ENCODE measurements at places on chromosomes 4 and X. TPM values are rescaled to one million over a fixed set of nuclear protein-coding genes. Genes with fewer than 3 reads are reported as not detected.

Gene IL2
- not detected for polyA plus RNA-seq

Gene PAGE2B
- not detected for polyA plus RNA-seq

Gene P2RY10
- not detected for polyA plus RNA-seq

Gene HDX
- polyA plus RNA-seq: 2.1 TPM

Gene ADAM29
- 0.48 TPM for polyA plus RNA-seq

Gene GLOD5
- polyA plus RNA-seq: not detected

Gene CFAP47
- polyA plus RNA-seq: not detected

Gene SHROOM4
- polyA plus RNA-seq: 1.4 TPM

Gene IBSP
- polyA plus RNA-seq: not detected

Gene PRPS1
- 65.2 TPM for polyA plus RNA-seq

Gene UGT2A1
- not detected for polyA plus RNA-seq

Gene ADH1A
- not detected for polyA plus RNA-seq

Gene CNKSR2
- 31.1 TPM for polyA plus RNA-seq

Gene SNX12
- polyA plus RNA-seq: 71.2 TPM

Gene AGA
- polyA plus RNA-seq: 4.9 TPM

Gene USP17L12
- not detected for polyA plus RNA-seq

Gene HPSE
- polyA plus RNA-seq: 0.16 TPM

Gene CLDN34
- not detected for polyA plus RNA-seq

Gene RIPPLY1
- not detected for polyA plus RNA-seq

Gene ZNF157
- 3.5 TPM for polyA plus RNA-seq

Gene SLC26A1
- polyA plus RNA-seq: 1.1 TPM

Gene PDLIM3
- polyA plus RNA-seq: 2.2 TPM

Gene EPGN
- polyA plus RNA-seq: not detected

Gene LPAR4
- polyA plus RNA-seq: 2.8 TPM

Gene DDIT4L
- not detected for polyA plus RNA-seq

Gene SUPT20HL2
- not detected for polyA plus RNA-seq

Gene TEX13D
- not detected for polyA plus RNA-seq

Data from neural cell (in vitro differentiated cells).